IPS DF 6.9 (cell line): ENCODE measurements at places on chromosomes 16 and 17.

DNA sequence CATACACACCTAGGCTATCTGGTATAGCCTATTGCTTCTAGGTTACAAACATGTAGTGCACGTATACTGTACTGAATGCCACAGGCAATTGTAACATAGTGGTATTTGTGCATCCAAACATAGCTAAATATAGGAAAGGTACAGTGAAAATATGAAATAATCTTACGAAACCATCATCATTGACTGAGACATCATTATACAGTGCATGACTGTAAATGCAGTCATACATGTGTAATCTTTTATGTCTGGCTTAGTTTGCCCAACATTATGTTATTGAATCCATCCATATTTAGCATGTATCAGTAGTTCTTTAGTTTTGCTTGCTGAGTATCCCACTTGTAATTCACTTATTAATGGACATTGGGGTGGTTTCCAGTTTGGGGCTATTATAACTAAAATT lies 124.9 kb downstream of the CYLD start:
- no peak overlapping the region for H3K27ac ChIP-seq
- no peak overlapping the region for H3K4me3 ChIP-seq
- no peaks in the 10 kb centered on the region for H3K27me3 ChIP-seq
- H3K36me3 ChIP-seq = no peaks in the 10 kb centered on the region
- H3K4me1 ChIP-seq = no peaks in the 10 kb centered on the region
- DNase-seq = no peak

GRCh38 chr17:30922235-30923030 lies 688 bp downstream of the ADAP2 start:
- peak overlapping the region; percentile 45; the same call in 1 of the 2 replicates for H3K4me3 ChIP-seq
- no peaks in the 10 kb centered on the region for H3K36me3 ChIP-seq
- no peak overlapping the region for H3K27ac ChIP-seq
- no peak for DNase-seq
- H3K27me3 ChIP-seq = peaks cover 25% of the 10 kb centered on the region
- peaks cover 4% of the 10 kb centered on the region; the same call in 1 of the 2 replicates for H3K4me1 ChIP-seq

- H3K27me3 ChIP-seq = no peaks in the 10 kb centered on the region
- H3K27ac ChIP-seq = no peak overlapping the region
- H3K4me3 ChIP-seq = no peak overlapping the region
- no peaks in the 10 kb centered on the region for H3K36me3 ChIP-seq
Observed at GRCh38 chr17:71380535-71380934, 740.3 kb upstream of the SOX9 start.

DNA sequence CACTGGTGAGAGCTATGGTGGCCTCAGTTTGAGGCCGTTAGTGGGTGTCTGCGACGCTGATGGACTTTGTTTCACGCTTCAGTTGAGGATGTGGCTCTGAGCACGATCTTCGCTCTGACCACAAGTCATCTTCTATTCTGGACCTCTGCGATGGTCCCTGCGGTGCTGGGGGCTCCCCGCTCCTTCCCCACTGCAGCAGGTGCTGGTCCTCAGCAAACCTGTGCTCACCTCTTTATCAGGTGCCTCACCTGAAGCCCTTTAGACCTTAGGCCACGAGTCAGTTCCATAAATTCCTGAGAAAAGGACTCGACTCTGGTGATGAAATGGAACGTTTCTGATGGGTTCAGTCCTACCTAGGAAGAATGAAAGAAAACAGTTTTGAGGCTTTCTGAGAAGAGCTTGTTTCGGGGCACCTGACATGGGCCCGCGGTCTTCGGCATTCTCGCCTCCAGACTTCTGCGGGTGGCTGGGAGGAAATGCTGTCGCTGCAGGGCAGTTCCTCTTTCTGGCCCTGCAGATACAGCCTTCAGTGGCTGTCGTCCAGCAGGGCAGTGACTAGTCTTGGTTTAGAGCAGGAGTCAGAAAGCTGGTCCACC lies 4.7 kb downstream of the KCTD5 start:
- peaks cover 9% of the 10 kb centered on the region; the same call in 1 of the 2 replicates for H3K36me3 ChIP-seq
- no peaks in the 10 kb centered on the region for H3K27me3 ChIP-seq
- no peak for DNase-seq
- no peak overlapping the region for H3K4me3 ChIP-seq
- H3K27ac ChIP-seq = no peak overlapping the region

DNA sequence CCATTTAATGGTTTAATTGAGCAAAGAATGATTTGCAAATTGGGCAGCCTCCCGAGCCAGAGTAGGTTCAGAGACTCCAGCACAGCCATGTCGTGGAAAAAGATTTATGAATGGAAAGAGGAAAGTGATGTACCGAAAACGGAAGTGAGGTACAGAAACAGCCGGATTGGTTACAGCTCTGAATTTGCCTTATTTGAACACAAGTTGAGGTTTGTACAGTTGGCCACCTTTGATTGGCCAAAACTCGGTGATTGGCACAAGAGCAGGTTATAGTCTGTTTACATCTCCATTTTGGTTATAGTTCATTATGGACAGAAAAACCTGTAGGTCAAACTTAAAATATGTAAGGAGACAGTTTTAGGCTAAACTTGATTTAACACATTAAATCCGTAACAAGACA lies 44.5 kb downstream of the TENT4B start:
- H3K27me3 ChIP-seq = no peaks in the 10 kb centered on the region
- no peaks in the 10 kb centered on the region for H3K4me1 ChIP-seq
- no peak overlapping the region for H3K27ac ChIP-seq

DNA sequence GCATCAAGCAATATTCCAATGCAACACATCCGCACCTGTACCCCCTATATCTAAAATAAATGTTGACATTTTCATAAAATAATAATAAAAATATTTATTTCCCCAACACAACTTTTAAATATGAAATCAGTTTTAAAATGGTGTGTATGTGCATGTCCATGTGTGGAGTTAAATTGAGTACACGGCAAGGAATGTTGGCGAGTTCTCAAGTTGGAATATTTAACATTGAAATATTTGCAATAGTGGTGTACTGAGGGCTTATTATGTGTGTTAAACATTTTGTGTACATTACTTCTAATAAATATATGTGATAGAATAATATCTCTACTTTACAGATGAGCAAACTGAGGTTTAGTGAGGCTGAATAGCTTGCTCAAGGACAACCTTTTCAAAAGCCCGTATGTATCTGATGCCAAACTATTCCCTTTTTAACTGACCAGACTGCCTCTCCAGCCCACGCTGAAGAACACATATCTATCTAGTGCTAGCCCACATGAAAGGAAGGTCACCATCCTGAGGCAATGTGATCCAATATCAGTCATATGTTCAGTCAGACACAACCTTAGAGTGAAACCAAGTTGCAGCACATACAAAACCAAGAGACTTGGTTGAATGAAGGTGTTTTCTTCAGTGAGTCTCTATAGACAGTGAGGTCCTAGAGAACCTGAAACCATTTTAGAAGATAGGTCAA lies 192.2 kb upstream of the CDH11 start:
- H3K36me3 ChIP-seq = no peaks in the 10 kb centered on the region
- no peak for DNase-seq
- H3K27ac ChIP-seq = no peak overlapping the region
- H3K4me3 ChIP-seq = no peak overlapping the region
- H3K27me3 ChIP-seq = no peaks in the 10 kb centered on the region; the same call in 1 of the 2 replicates
- 0 out of 2 replicates have a peak, but pooled peaks cover 1% of the 10 kb centered on the region for H3K4me1 ChIP-seq

DNA sequence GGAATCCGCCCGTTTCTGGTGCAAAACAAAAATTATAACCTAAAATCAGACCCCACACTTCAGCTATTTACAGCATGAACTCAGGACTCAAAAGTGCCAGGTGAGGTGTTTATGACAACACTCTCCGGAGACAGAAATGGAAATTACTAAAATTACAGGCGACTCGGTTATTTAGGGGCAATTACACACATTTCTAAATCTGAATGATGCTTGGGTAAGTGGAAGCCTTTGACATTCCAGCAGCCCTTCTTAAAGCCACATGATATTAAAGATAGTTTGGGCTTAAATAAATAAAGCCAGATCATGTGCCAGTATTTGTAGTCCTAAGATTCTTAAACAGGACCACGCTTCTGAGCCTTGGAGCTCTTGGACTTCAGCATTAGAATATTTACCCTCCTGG lies 36.7 kb upstream of the PMP22 start:
- H3K27ac ChIP-seq = no peak overlapping the region
- H3K27me3 ChIP-seq = no peaks in the 10 kb centered on the region
- H3K4me1 ChIP-seq = no peaks in the 10 kb centered on the region
- H3K36me3 ChIP-seq = no peaks in the 10 kb centered on the region
- DNase-seq = no peak

GRCh38 chr16:53893731-53894435 lies 189.9 kb downstream of the FTO start:
- H3K27ac ChIP-seq = no peak overlapping the region
- no peaks in the 10 kb centered on the region for H3K4me1 ChIP-seq
- H3K4me3 ChIP-seq = no peak overlapping the region
- H3K27me3 ChIP-seq = no peaks in the 10 kb centered on the region
- no peaks in the 10 kb centered on the region for H3K36me3 ChIP-seq
- no peak for DNase-seq

DNA sequence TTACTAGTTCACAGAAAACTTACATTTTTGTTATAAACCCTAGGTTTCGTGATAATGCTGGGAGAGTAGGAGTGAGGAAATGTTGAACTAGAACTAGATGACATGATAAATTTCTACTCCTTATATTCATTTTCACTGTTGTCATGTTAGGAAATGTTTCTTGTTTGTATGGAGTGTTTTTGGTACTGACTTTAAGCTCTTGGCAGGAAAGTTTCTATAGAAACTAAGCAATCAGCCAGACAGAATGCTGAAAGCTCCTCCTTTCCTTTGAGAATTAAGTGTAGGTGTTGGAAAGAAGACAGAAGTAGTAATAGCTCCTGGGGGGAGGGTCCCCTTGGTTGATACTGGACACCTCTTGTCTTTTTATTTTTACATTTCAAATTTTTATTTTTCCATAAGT lies 309.8 kb downstream of the MAP2K4 start:
- no peaks in the 10 kb centered on the region for H3K27me3 ChIP-seq
- no peak overlapping the region for H3K4me3 ChIP-seq
- DNase-seq = no peak
- no peak overlapping the region for H3K27ac ChIP-seq
- H3K4me1 ChIP-seq = no peaks in the 10 kb centered on the region
- H3K36me3 ChIP-seq = no peaks in the 10 kb centered on the region

DNA sequence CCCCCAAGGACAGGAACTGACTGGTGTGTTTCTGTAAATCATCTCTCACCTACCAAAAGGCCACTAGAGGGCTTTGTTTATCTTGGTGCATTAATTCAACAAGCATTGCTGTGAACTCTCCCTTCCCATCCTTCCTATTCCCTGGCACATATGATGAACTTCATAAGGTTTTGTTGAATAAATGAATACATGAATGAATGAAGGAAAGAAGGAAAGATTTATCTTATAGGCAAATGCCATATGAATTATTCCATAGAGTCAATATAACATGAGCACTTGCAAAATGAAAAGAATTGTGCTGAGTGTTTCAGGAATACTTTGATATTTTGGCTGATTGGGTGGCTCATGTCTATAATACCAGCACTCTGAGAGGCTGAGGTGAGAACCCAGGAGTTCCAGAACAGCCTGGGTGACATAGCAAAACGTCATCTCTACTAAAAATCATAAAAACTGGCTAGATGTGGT lies 4.3 kb downstream of the SPDYE4 start:
- no peaks in the 10 kb centered on the region for H3K27me3 ChIP-seq
- no peak overlapping the region for H3K27ac ChIP-seq
- H3K4me3 ChIP-seq = no peak overlapping the region
- no peaks in the 10 kb centered on the region for H3K36me3 ChIP-seq
- DNase-seq = no peak
- no peaks in the 10 kb centered on the region for H3K4me1 ChIP-seq

GRCh38 chr17:16418685-16419068 lies 3.3 kb downstream of the TRPV2 start:
- H3K4me3 ChIP-seq = no peak overlapping the region
- H3K27ac ChIP-seq = no peak overlapping the region
- H3K36me3 ChIP-seq = no peaks in the 10 kb centered on the region

DNA sequence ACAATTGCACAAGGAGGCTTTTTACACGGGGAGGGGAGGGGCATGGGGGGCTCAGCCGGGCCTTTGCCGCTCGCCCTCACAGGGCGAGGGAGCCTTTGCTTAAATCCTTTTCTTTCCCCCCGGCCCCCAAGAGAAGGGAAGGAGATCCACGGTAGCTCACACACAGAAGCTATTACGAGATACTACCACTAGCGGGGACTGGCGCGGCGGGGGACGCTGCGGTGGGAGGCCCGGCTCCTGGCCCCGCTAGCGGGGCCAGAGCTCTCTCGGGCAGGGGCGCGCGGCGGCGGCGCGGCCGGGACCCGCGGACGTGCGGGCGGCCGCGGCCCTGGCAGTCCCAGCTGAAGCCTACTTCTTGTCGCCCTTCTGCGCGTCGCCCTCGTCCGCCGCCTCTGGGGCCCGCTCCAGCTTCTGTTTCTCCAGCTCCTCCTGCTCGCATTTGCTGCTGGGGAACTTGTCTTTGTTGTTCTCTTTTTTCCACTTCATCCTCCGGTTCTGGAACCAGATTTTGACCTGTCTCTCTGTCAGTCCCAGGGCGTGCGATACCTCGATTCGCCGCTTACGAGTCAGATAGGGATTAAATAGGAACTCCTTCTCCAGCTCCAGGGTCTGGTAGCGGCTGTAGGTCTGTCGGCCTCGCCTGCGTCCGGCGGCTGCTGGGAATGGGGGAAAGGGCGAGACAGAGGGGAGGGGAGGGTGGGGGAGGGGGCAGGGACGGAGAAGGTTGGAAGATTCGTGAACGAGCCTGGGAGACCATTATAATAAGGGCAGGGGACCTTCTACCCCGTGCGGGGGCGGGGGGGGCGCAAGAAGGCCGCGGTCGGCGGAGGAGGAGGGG lies 2.0 kb downstream of the HOXB8 start:
- H3K4me1 ChIP-seq = peaks cover 7% of the 10 kb centered on the region
- no peak overlapping the region for H3K27ac ChIP-seq
- no peak overlapping the region for H3K4me3 ChIP-seq
- no peaks in the 10 kb centered on the region for H3K36me3 ChIP-seq
- DNase-seq = no peak

DNA sequence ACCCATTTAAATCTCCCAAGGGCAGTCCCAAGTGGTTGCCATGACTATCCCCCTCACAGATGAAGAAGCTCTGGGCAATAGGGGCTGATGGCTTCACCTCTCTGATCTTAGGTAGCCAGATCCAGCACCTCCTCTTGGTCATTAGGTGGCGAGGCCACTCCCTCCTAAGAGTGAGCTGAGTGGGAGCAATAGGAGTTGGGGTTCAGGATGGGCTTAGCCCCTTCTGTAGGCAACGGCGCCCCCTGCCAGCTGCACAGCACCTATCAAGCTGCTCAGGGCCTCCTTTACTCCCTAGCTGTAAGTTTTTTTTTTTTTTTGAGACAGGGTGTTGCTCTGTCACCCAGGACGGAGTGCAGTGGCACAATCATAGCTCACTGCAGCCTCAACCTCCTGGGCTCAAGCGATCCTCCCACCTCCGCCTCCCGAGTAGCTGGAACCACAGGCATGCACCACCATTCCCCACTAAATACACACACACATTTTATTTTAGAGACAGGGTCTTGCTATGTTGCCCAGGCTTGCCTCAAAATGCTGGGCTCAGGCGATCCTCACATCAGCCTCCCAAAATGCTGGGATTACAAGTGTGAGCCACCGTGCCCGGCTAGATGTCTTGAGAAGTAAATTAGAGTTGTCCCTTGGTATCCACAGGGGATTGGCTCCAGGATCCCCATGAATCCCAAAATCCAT lies 3.5 kb upstream of the RRAD start:
- no peak overlapping the region for H3K4me3 ChIP-seq
- 0 out of 2 replicates have a peak, but pooled peaks cover 2% of the 10 kb centered on the region for H3K4me1 ChIP-seq
- peaks cover 12% of the 10 kb centered on the region for H3K27me3 ChIP-seq
- H3K36me3 ChIP-seq = no peaks in the 10 kb centered on the region
- DNase-seq = no peak
- H3K27ac ChIP-seq = no peak overlapping the region

GRCh38 chr16:89855986-89856385 lies 17.4 kb upstream of the TCF25 start:
- no peak overlapping the region for H3K27ac ChIP-seq
- H3K36me3 ChIP-seq = no peaks in the 10 kb centered on the region

- H3K36me3 ChIP-seq = no peaks in the 10 kb centered on the region
- H3K27ac ChIP-seq = no peak overlapping the region
- no peak for DNase-seq
- H3K4me3 ChIP-seq = no peak overlapping the region
- no peaks in the 10 kb centered on the region for H3K4me1 ChIP-seq
- H3K27me3 ChIP-seq = no peaks in the 10 kb centered on the region
Observed at GRCh38 chr17:61997664-61998063, 67.4 kb downstream of the MED13 start.
